ENCODE measurements at places on chromosomes 4 and X.

DNA sequence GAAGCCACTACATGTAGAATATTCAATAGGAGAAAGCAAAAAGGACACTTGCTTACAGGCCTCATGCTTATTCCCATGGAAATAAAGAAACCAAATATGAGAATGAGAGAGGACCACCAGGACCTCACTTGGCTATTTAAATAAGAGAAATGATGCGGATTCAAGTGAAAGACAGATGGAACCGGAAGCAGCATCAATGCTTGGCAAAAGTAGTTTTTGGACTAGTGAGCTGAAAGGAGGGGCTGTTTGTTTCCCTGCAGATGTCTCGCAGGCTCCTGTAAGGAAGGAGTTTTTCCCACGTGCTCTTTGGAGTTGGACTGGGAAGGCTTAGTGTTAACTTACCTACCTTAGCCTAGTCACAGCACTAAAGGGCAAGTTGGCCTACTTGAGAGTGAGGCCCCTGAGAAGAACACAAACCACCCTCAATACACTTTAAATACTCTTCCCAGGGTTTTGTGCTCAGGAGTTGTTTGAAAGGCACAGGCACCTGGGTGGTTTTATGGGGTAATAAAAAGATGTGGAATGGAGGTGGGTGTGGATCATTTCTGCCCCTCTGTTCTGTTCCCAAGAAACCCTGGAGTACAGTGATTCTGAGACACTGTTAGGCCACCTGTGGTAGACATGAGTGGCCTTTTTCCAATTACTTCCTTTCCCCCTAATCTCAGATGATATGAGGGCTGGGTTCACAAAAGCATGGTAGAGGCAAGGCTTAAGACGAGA lies 113.3 kb upstream of the C1GALT1C1 start:
- H3K27me3 ChIP-seq, result no peaks in the 10 kb centered on the region
- H3K36me3 ChIP-seq, result no peaks in the 10 kb centered on the region
- H3K27ac ChIP-seq, result no peak overlapping the region
- no peak overlapping the region for H3K4me3 ChIP-seq
- DNase-seq, result no peak
- no peaks in the 10 kb centered on the region for H3K4me1 ChIP-seq

- H3K36me3 ChIP-seq, result no peaks in the 10 kb centered on the region
- peak; percentile 84 for DNase-seq
- no peak overlapping the region for H3K4me3 ChIP-seq
- H3K4me1 ChIP-seq, result peaks cover 54% of the 10 kb centered on the region
- peak overlapping the region; percentile 88 for H3K27ac ChIP-seq
These were observed 2.7 kb downstream of the ABCD1 start for GRCh38 chrX:153727123-153727931.

- H3K36me3 ChIP-seq, result no peaks in the 10 kb centered on the region
- peaks cover 9% of the 10 kb centered on the region for H3K27me3 ChIP-seq
- no peak for DNase-seq
- no peak overlapping the region for H3K4me3 ChIP-seq
- H3K27ac ChIP-seq, result no peak overlapping the region
- peaks cover 5% of the 10 kb centered on the region for H3K4me1 ChIP-seq
These were observed 133.3 kb downstream of the CPZ start for GRCh38 chr4:8725845-8726244.

GRCh38 chr4:38665551-38666411 lies 1.8 kb downstream of the KLF3 start:
- DNase-seq, result no peak
- H3K27ac ChIP-seq, result peak overlapping the region; percentile 100
- peaks cover 43% of the 10 kb centered on the region for H3K4me1 ChIP-seq
- H3K27me3 ChIP-seq, result no peaks in the 10 kb centered on the region
